ENCODE measurements at places on chromosomes 1 and 21. TPM values are rescaled to one million over a fixed set of nuclear protein-coding genes. Genes with fewer than 3 reads are reported as not detected.
A peak's percentile ranks its signal among the peaks of the same experiment; 100 is the strongest.

DNA sequence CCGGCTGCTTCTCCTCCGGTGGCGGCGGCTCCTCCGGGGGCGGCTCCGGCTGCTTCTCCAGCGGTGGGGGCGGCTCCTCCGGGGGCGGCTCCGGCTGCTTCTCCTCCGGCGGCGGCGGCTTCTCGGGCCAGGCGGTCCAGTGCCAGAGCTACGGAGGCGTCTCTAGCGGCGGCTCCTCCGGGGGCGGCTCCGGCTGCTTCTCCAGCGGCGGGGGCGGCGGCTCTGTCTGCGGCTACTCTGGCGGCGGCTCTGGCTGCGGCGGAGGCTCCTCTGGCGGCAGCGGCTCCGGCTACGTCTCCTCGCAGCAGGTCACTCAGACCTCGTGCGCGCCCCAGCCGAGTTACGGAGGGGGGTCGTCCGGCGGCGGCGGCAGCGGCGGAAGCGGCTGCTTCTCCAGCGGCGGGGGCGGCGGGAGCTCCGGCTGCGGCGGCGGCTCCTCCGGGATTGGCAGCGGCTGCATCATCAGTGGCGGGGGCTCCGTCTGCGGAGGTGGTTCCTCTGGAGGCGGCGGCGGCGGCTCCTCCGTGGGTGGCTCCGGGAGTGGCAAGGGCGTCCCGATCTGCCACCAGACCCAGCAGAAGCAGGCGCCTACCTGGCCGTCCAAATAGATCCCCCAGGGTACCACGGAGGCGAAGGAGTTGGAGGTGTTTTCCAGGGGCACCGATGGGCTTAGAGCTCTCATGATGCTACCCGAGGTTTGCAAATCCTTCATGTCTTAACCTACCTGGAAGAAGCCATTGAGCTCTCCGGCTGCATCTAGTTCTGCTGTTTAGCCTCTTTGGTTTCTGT lies 2.0 kb downstream of the LORICRIN start:
- H3K27ac ChIP-seq: no peak overlapping the region
- no peaks in the 10 kb centered on the region for H3K36me3 ChIP-seq
- H3K27me3 ChIP-seq: peaks cover 41% of the 10 kb centered on the region
- H3K4me1 ChIP-seq: 0 out of 2 replicates have a peak, but pooled peaks cover 2% of the 10 kb centered on the region
- H3K4me3 ChIP-seq: peak overlapping the region; percentile 31
- DNase-seq: no peak

DNA sequence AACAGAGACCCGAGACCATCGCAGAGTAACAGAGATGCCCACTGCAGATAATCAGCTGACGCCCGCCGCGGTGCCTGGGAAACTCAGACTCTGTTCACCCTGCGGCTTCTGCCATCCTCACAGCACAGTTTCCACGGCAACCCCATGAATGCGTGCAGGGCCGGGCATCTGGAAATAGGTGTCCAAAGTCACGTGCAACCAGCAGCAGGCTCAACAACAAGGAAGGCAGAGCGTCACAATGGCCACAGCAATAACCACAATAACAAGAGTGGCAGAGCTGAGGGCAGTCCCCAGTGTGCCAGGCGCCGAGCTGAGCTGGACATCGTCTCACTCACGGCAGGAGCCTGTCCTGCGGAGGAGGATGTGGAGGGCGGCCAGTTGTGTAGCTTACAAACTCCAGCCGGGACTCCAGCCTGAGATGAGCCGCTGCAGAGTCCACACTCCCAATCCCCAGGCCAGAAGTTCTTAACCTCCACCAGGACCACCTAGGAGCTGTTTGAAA lies 102.0 kb downstream of the CRYAA start:
- H3K36me3 ChIP-seq: no peaks in the 10 kb centered on the region
- no peak overlapping the region for H3K4me3 ChIP-seq
- no peaks in the 10 kb centered on the region for H3K27me3 ChIP-seq
- no peak overlapping the region for H3K27ac ChIP-seq

- no peak for DNase-seq
- H3K27me3 ChIP-seq: no peaks in the 10 kb centered on the region
- peaks cover 4% of the 10 kb centered on the region for H3K4me1 ChIP-seq
- H3K36me3 ChIP-seq: no peaks in the 10 kb centered on the region
- no peak overlapping the region for H3K27ac ChIP-seq
Observed at GRCh38 chr1:46520063-46520911, 30.7 kb downstream of the DMBX1 start.

- H3K27ac ChIP-seq: no peak overlapping the region
- no peaks in the 10 kb centered on the region for H3K36me3 ChIP-seq
- no peak overlapping the region for H3K4me3 ChIP-seq
- no peaks in the 10 kb centered on the region for H3K4me1 ChIP-seq
Observed at GRCh38 chr1:171379846-171380245, 65.9 kb downstream of the FMO4 start.

DNA sequence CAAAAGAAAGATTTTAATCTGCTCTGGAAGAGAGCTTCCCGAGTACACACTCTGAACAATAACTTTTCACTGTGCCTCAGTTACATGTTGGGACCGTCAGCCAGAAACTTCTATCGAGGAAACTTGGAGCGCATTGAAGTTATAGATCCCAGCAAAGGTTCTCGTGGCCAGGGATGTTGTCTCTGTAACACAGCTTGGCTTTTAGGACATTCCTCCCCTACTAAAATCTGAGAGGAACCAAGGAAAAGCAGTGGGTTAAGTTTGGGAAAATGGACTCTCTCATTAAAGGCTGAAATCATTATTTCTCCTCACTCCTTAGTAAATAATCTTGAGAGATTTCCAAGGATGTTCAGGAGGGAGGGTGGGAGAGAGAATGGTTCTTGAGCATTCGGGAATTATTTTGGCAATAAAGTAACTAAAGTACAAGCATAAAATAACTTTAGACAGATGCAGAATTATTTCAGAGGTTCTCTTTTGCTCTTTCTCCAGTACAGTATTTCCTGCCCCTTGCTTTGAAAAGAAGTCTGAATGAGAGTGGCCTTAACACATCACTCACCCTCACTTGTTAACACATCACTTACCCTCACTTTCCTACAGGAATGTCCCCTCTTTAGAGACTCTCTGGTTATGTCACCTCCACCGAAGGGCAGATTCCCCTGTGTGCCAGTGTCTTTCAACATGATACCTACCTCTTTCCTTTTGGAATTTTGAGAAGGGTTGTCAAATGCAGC lies 1.8 kb upstream of the NFIA start:
- H3K27me3 ChIP-seq: no peaks in the 10 kb centered on the region
- H3K36me3 ChIP-seq: no peaks in the 10 kb centered on the region
- peaks cover 55% of the 10 kb centered on the region for H3K4me1 ChIP-seq
- peak overlapping the region; percentile 88 for H3K27ac ChIP-seq
- DNase-seq: no peak

DNA sequence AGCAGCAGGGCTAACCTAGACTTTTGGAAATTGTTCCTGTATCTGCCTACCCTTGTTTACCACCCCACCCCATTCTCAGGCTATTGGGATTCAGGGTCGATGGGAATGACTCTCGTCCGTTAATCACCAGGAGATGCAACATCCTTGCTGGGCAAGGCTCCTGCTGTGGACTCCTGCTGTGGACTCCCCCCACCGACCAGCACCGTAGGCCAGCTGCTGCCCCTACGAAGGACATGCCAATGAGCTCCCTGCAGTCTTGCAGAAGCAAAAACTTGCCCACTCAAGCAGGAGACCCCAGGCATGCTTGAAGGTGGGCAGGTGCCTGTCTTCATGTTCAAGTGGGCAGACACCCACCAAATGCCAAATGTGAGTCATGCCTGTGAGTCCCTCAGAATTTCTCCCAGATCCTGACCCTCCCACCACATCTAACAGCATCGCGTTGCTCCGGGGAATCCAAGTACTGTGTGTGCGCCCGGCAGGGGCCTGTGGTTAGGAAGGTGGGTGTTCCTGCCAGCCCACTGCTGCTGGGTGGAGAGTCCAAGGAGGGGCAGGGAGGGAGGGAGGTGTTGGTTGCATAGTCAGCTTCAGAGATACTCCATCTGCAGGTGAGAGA lies 41.7 kb upstream of the SOX13 start:
- no peak overlapping the region for H3K4me3 ChIP-seq
- H3K27me3 ChIP-seq: no peaks in the 10 kb centered on the region
- no peak for DNase-seq
- H3K27ac ChIP-seq: no peak overlapping the region
- H3K4me1 ChIP-seq: peaks cover 3% of the 10 kb centered on the region
- no peaks in the 10 kb centered on the region for H3K36me3 ChIP-seq

- no peak overlapping the region for H3K4me3 ChIP-seq
- H3K36me3 ChIP-seq: no peaks in the 10 kb centered on the region
- no peak overlapping the region for H3K27ac ChIP-seq
- no peaks in the 10 kb centered on the region for H3K4me1 ChIP-seq
Observed at GRCh38 chr1:115991909-115992308, 15.6 kb downstream of the SLC22A15 start.

DNA sequence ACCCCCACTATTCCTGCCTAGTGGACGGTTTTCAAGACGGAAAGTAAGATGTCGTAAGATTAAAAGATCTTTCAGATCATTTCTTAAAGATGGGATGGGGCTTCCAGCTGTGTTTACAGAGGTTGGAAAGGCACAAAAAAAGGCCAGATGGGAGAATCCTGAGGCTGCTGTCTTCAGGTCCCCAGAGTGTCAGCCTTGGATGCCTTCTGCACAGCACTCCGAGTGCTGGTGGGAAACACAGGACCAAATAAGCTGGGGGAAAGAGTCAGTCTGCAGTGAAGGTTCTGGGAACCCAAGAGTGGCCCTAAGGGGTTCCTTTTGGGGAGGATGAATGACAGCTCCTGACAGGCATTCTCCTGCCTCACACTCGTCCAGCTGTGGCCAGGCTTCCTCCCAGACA lies 96.5 kb downstream of the COLGALT2 start:
- H3K4me3 ChIP-seq: no peak overlapping the region
- no peaks in the 10 kb centered on the region for H3K36me3 ChIP-seq
- H3K4me1 ChIP-seq: no peaks in the 10 kb centered on the region
- no peak for DNase-seq
- H3K27ac ChIP-seq: no peak overlapping the region
- H3K27me3 ChIP-seq: no peaks in the 10 kb centered on the region

DNA sequence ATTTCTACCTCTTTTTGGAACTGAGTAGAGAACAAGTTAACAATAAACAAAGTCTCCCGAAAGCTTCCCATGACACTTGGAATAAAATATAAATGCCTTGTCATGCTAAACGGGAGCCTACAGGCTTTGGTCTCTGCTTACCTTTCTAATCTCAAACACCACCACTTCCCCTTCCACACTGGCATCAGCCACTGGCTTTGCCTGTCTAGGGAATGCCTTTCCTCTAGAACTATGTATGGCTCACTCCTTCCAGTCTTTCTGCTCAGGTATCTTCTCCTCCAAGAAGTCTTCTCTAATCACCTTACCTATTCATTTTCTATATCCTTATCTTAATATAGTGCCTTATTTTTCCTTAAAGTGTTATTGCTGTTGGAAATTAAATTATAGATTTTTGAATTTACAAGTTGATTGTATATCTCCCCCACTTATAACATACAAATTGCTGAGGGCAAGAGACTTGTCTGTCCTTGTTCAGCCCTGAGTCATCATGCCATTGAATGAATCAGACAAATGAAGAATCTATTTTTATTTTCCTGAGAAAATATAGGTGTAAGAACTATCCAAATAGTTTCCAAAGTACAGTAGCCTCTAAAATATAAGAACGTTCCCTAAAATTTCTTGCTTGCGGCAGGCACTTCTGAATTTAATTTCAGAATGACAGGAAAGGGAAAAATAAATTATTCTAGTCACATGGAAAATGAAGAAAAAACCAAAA lies 119.2 kb downstream of the TM2D1 start:
- no peak for DNase-seq
- H3K4me1 ChIP-seq: no peaks in the 10 kb centered on the region
- H3K36me3 ChIP-seq: no peaks in the 10 kb centered on the region
- H3K27ac ChIP-seq: no peak overlapping the region
- H3K4me3 ChIP-seq: no peak overlapping the region
- H3K27me3 ChIP-seq: no peaks in the 10 kb centered on the region

DNA sequence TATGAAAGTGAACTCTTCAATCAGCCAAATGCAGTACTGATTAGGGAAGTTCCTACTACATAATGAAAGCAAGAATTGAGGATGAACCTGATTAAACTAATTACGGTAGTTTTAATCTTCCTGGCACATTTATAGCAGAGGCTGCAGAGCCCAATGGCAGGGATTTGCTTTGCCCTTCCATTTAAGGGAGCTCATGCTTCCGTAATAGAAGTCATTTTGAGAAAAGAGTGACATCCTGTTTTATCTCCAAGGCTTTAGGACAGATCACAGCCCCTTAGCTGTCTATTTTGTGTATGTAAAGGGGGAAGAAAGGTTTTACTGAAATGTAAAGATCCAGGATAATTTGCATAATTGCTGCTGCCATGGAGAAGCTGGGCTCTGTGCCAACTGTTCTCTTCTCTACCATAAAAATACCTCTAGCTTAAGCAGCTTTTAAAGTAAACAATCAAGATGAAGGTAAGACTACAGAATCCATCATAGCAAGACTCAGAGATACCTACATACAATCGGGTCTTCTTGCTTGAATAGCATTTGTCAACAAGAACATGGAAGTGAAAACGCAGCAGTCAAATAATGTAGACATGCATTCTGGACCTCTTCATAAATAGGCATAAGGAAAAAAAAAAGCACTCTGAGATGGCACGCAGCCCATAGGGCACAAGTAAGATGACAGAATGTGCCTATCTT lies 62.5 kb downstream of the ASH1L start:
- no peaks in the 10 kb centered on the region for H3K27me3 ChIP-seq
- H3K36me3 ChIP-seq: no peaks in the 10 kb centered on the region
- no peak for DNase-seq
- no peak overlapping the region for H3K4me3 ChIP-seq
- no peak overlapping the region for H3K27ac ChIP-seq

- peaks cover 73% of the 10 kb centered on the region for H3K4me1 ChIP-seq
- no peaks in the 10 kb centered on the region for H3K36me3 ChIP-seq
- peak overlapping the region; percentile 98 for H3K27ac ChIP-seq
- no peak overlapping the region for H3K4me3 ChIP-seq
- no peak for DNase-seq
- no peaks in the 10 kb centered on the region for H3K27me3 ChIP-seq
Observed at GRCh38 chr1:150563340-150564038, 14.3 kb downstream of the ADAMTSL4 start.

GRCh38 chr21:36513430-36513829 lies 33.5 kb upstream of the CLDN14 start:
- H3K4me3 ChIP-seq: no peak overlapping the region
- H3K36me3 ChIP-seq: no peaks in the 10 kb centered on the region
- H3K27me3 ChIP-seq: no peaks in the 10 kb centered on the region
- H3K27ac ChIP-seq: no peak overlapping the region

- no peak overlapping the region for H3K4me3 ChIP-seq
- H3K27ac ChIP-seq: no peak overlapping the region
- peaks cover 46% of the 10 kb centered on the region for H3K4me1 ChIP-seq
- no peaks in the 10 kb centered on the region for H3K36me3 ChIP-seq
- H3K27me3 ChIP-seq: no peaks in the 10 kb centered on the region
Observed at GRCh38 chr1:94422115-94422820, 4.1 kb downstream of the ABCD3 start.

- no peaks in the 10 kb centered on the region for H3K4me1 ChIP-seq
- H3K36me3 ChIP-seq: no peaks in the 10 kb centered on the region
- no peak overlapping the region for H3K4me3 ChIP-seq
- DNase-seq: no peak
- no peaks in the 10 kb centered on the region for H3K27me3 ChIP-seq
Observed at GRCh38 chr1:42422737-42423136, 33.1 kb downstream of the ZMYND12 start.

- H3K4me1 ChIP-seq: no peaks in the 10 kb centered on the region
- H3K27me3 ChIP-seq: no peaks in the 10 kb centered on the region
- H3K36me3 ChIP-seq: no peaks in the 10 kb centered on the region
- H3K4me3 ChIP-seq: no peak overlapping the region
- no peak for DNase-seq
Observed at GRCh38 chr1:81545734-81546133, 255.0 kb upstream of the ADGRL2 start.

FGGY gene
- 15.5 TPM for total RNA-seq

HPDL gene
- 1.9 TPM for total RNA-seq

OR10J1 gene
- total RNA-seq: not detected

TNFSF4 gene
- 0.13 TPM for total RNA-seq

EDARADD gene
- 35.4 TPM for total RNA-seq

NDUFS2 gene
- 94.9 TPM for total RNA-seq

RGS7 gene
- total RNA-seq: 0.10 TPM

DPT gene
- not detected for total RNA-seq

CXADR gene
- total RNA-seq: 24.7 TPM

ANKRD45 gene
- not detected for total RNA-seq

All from Panc1 (cell line).